ENCODE measurements at places on chromosomes 13 and 19. TPM values are rescaled to one million over a fixed set of nuclear protein-coding genes. Genes with fewer than 3 reads are reported as not detected.

GRCh38 chr13:107678075-107678689 lies 537.2 kb downstream of the LIG4 start:
- DNase-seq, result no peak

TEAD2 gene
- 41.6 TPM for total RNA-seq

- no peak for DNase-seq
Observed at GRCh38 chr13:102038787-102039186, 363.1 kb downstream of the FGF14 start.

DNA sequence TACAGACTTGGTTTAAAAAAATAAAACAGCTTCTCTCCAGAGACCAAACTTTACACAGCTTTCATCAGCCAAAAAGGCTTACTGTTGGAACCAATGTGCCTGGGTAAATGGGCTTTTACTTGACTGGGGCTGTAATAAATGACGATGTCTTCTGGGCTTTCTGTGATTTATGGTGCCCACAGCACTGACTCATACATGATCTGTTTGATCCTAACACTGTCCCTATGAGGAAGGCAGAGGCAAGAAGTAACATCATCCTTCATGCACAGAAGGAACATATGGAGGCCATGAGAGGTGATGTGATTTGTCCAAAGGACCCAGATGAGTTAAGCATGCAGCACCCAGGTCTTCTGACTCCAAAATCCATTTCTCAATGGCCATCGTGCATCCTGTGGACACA lies 77.4 kb downstream of the DOCK9 start:
- no peak for DNase-seq

ZNF208 gene
- total RNA-seq, result 26.7 TPM

GRCh38 chr13:27201661-27202060 lies 30.1 kb upstream of the USP12 start:
- no peak for DNase-seq

GRCh38 chr19:11971041-11971440 lies 6.2 kb downstream of the ZNF763 start:
- no peak for DNase-seq

- no peak for DNase-seq
Observed at GRCh38 chr13:96662036-96662435, 332.2 kb downstream of the OXGR1 start.

- no peak for DNase-seq
Observed at GRCh38 chr19:28492621-28493020, 720.3 kb downstream of the UQCRFS1 start.

NRTN gene
- total RNA-seq, result 0.38 TPM

FFAR3 gene
- total RNA-seq, result 0.18 TPM

ODAD3 gene
- 0.18 TPM for total RNA-seq

ZNF285 gene
- 5.3 TPM for total RNA-seq

ASF1B gene
- total RNA-seq, result 4.9 TPM

EBI3 gene
- total RNA-seq, result 1.3 TPM

GRCh38 chr13:66265371-66265770 lies 964.8 kb downstream of the PCDH9 start:
- no peak for DNase-seq

- no peak for DNase-seq
Observed at GRCh38 chr13:109734002-109734785, 52.2 kb downstream of the IRS2 start.

TMEM86B gene
- total RNA-seq, result 3.3 TPM
